ENCODE measurements at places on chromosomes 11 and 22.

DNA sequence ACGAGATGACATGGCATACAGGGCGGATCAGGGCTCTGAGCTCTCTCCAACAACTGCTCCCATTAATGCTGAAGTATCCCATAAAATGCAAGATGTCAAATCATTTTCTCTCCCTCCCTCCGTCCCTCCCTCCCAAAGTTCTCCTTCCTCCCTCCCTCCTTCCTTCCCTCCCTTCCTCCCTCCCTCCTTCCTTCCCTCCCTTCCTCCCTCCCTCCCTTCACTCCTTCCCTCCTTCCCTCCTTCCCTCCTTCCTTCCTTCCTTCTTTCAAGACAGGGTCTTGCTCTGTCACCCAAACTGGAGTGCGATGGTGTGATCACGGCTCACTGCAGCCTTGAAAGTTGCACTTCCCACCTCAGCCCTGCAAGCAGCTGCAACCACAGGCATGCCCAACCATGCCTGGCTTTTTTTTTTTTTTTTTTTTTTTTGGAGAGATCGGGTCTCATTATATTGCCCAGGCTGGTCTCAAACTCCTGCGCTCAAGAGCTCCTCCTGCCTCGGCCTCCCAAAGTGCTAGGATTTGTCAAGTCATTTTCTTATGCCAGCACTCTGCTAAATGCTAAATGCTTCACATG lies 38.2 kb downstream of the TXN2 start:
- no peak for DNase-seq

DNA sequence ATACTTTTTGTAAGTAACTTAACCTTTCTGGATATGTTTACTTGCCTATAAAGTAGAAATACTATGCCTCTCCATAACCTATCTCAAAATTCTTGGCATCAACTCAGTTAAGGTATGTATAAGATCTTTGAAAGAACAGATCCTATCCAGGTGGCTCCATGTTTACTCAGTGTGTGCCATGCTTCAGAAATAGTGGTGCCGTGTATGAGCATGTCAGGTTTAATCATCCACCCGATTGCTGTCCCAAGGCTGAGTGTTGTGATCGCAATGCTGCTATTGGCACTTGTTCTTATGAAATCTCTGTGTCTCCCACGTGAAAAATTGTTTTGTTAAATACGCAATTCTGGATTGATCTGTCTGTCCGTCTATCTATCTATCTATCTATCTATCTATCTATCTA lies 85.9 kb upstream of the SNX19 start:
- no peak for DNase-seq

DNA sequence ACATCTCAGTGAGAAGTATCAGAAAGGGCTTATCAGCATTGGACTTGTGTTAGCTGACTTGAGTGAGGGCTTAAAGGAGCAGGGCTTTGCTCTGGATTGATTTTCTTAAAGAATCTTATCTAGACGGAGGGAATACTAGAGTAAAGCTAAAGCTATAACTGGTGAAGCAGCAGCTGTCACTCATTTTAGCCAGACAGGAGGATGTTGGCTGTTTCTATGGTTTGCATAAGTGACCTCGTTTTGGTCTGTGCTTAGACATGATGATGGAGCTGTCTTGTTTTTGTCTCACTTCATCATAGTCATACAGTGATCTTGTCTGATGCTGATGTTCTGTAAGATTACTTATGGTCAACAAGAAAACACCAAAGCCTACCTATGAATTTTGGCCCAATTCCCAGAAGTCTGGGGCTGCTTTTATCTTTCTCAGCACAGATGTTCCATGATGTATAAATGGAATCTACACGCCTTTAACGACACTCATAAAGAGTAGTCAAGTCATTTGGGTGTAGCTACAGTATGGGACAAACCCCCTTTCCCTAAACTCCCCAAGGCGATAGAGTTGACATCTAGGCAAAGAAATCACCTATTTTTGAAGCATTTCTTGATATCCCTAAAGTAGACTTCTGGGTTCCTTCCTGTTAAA lies 77.5 kb upstream of the UCP3 start:
- no peak for DNase-seq

- DNase-seq: no peak
Observed at GRCh38 chr11:114848027-114848426, 169.7 kb downstream of the NXPE2 start.

- no peak for DNase-seq
Observed at GRCh38 chr11:64759131-64759721, 548 bp downstream of the PYGM start.

- no peak for DNase-seq
Observed at GRCh38 chr11:17734418-17734911, at the start of gene KCNC1. TSS of gene KCNC1 (plus strand) at chr11:17734781. CDS start at chr11:17736003, 1,222 bp downstream.

- no peak for DNase-seq
Observed at GRCh38 chr11:110798201-110798900, 86.1 kb upstream of the ARHGAP20 start.

GRCh38 chr11:45303316-45303715 lies 17.2 kb upstream of the SYT13 start:
- DNase-seq: no peak

DNA sequence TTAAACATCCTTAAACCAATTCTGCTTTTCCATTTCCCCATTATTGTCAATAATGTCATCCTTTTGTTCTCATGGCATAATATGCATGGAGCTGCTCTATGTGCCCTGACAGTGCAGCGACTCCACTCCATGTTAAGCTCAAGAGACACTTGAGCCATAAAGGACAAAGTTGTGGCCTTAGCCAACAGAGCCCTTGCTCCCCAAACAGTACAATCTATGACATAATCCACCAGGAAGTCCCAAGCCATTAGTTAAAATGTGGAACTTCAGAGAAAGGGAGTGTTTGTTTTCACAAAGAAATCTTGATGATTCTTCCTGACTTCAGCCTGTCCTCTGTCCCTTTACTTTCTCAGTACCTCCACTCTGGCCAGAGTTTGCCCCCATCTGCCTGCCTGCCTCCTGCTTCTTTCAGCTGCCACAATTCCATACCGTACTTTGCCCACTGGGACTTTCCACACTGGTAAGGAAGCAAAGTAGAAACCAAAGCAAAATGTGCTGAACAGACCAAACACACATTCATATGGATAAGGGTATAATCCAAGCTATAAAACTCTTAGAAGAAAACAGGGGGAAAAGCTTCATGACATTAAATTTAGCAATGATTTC lies 46.3 kb upstream of the ZC3H12C start:
- no peak for DNase-seq

DNA sequence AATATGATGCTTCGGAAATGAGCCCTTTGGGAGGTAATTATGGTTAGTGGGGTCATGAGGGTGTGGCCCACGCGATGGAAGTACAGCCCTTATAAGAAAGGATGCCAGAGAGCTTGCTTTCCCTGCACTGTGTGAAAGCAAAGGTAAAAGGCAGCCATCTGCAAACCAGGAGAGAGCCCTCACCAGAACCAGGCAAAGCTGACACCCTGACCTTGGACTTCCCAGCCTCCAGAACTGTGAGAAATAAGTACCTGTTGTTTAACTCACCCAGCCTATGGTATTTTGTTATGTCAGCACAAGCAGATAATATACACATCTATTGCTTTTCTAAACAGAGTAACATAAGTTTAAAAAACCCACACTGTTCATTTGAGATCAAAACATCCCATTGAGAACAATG lies 50.7 kb downstream of the SYN3 start:
- DNase-seq: no peak

DNA sequence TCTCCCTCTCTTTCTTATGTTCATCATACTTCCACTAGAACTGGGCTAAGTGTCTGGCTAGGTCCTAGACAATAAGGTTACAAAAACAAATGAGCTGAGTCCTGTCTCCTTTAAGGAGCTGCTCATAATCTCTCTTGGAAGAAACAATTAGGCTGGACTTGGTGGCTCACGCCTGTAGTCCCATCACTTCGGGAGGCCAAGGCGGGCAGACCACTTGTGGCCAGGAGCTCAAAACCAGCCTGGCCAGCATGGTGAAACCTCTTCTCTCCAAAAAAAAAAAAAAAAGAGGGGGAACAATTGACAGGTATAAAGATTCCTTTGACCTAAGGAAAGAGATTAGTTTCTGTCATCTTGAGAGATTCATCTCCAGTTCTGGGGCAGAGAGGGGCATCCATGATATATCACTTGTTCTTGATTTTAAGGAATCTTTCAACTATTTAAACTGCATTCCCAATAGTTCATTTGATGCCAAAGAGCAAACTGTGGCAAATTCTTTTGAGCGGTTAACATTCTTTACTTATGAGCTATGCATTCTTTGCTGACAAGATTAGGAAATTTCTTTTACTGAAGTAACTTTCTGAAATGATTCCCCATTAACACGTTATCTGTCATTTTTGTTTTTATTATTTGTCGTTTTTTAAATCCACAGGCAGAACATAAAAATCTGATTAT lies 125.5 kb downstream of the C11orf87 start:
- DNase-seq: no peak

DNA sequence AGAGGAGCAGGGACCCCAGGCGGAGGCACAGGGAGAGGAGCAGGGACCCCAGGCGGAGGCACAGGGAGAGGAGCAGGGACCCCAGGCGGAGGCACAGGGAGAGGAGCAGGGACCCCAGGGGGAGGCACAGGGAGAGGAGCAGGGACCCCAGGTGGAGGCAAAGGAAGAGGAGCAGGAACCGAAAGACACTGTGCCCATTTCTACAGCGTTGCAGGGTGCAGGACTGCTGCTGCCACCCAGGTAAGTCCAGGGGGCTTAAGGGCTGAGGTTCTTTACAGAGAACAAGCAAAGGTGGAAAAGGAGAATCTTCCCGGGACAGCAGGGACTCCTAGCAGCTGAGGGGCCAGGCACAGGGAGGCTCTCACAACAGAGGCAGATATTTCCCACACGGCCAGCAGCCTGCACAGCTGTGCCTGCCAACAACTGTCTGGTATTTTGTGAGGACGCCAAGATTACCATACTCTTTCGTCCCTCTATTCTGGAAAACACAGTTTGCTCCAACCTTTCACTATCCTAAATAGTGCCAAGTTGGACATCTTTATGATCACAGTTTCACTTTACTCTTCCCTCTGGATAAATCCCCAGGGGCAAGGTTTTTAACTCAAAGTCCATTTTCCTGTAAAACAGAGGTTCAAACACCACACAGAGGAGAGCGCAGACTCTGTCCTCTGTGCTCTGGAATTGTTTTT lies 39.4 kb downstream of the SHANK2 start:
- no peak for DNase-seq

DNA sequence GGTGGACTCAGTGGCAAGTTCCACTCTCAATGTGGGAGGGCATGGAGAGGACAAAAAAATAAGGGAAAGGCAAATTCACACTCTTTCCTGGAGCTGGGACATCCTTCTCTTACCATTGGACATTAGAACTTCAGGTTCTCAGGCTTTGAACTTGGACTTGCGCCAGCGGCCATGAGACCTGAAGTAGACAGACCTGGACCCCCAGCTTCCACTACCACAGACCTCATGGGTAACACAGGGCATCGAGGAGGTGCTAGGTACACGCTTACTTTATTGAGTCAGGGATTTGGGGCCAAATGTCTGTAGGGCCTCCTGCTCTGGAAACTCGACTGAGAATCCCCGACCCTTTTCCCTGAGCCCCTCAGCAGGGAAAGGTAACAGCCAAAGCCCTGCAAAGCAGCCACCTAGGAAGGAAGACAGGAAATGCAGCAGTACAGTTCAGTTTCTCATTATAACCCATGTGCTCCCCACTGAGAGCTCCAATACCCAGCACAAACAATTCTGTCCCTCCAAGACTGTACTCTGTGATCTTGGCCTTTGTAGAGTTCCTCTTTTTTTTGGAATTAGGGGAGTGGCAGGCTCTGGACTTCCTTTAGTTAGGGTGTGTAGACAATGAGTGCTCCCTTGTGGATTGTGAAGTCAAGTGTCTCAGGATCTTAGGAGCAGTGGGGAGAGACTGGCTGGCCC lies 5.7 kb downstream of the CHRNA10 start:
- no peak for DNase-seq

GRCh38 chr11:86335131-86335767 lies 33.2 kb downstream of the HIKESHI start:
- DNase-seq: no peak
